ENCODE measurements at places on chromosomes 4 and X.

GRCh38 chr4:141347684-141348083, 127.0 kb downstream of the ZNF330 start:
- DNase-seq, result no peak

GRCh38 chr4:40956721-40957255, 207.0 kb downstream of the NSUN7 start:
- no peak for DNase-seq

- peak; percentile 93 for DNase-seq
Measured at GRCh38 chrX:153794018-153794896, at the start of the genes IDH3G and SSR4. IDH3G (minus strand) TSS chrX:153794375; CDS start chrX:153794326, 49 bp downstream. SSR4 (plus strand) TSS chrX:153794668; CDS start chrX:153794688, 20 bp downstream.

DNA sequence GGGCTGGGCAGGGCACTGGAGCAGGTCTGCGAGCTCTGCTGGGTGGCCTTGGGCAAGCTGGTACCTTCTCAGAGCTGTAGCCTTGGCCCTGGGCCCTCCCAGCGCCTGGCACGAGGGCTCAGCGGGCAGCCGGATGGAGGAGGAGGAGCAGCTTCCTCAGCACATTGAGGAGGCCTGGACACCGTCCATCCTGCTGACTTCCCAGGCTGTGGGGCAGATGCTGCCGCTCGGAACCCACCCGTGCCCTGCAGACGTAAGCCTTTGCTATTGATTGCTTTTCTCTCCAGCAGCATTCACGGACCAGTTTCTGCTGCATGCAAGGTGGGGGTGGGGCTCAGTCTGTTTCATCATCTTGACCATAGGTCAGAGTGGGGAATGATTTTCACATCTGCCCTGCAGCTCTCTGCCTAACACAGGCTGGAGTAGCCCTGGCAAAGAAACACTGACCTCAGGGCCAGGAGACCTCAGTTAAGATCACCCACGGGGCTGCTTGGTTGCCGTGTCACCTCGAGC, 80.7 kb upstream of the PSAPL1 start:
- DNase-seq, result no peak

DNA sequence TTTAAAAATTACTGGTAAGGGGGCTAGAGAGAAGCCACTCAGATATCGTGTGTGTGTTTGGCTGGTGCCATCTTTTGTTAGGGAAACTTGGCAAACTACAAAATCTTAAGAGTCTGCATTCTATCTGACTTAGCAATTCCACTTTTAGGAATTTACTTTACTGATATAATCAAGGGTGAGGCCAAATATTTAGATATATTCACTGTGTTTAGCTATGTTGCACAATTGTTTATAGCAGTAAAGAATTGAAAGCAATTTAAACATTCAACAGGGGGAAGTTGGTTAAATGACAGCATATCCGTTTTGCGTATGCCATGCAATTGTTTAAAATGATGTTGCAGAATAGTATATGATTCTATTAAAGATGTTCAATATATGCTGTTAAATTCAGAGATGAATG, 6.4 kb upstream of the HERC3 start:
- DNase-seq, result no peak

DNA sequence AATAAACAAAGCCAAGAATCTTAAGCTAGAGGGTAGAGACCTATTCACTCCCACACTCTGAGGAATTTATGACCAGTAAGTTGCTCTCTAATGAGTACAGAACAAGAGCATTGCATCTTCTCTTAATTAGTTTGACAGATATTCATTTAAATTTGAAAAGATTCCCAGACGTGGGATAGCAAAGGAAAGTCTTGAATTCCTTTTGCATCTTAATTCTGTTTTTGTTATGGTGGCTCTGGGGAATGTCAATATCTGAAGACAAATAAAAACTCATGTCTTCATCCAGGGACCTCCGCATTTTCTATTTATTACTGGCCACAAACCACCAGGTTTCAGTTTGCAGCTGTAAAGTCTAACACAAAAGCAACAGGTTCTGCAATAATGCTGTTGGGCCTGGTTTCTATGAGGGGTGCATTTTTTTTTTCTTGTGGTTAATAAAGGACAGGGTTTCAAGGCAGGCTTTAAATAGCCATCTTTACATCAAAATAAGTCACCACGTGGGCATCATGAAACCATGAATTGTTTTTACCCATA, 172.3 kb downstream of the SHROOM3 start:
- no peak for DNase-seq

- no peak for DNase-seq
Measured at GRCh38 chr4:56127716-56128115, 179.0 kb downstream of the CEP135 start.

DNA sequence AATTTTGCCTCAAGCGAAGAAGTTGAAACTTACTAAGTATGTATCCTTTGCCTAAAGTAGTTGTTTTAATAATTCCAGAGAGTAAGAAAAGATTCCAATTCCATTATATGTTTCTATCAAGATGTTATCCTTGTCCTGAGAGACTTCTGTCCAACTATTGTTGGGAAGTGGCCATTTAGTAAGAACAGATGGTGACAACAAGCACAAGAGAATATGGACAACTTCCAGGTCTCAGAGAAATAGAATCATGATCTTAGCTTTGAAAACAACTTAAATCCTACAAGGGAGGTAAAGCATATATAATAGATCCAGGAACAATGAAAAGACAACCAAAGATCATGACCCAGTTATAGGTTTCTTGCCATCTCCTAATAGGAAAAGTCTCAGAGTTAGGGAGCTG, 486.6 kb upstream of the PCDH10 start:
- DNase-seq, result no peak

DNA sequence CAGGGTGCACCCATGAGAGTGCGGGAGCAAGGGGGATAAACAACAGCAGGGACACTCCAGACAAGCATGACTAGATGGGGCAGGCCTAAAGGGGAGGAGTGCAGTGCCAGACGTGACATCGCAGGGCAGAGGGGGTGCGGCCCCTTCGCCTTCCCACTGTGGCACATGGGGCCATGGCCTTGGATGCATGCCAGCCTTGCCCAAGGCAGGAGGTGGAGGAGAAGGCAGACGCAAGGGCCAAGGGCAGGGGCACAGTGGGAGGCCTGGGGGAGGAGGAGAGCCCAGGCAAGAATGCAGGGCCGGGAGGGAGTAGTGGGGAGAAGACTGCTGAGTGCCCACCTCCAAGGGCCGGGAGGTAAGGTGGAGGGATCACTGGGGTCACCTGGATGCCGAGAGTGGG, 21.6 kb downstream of the PNMA6E start:
- DNase-seq, result no peak

DNA sequence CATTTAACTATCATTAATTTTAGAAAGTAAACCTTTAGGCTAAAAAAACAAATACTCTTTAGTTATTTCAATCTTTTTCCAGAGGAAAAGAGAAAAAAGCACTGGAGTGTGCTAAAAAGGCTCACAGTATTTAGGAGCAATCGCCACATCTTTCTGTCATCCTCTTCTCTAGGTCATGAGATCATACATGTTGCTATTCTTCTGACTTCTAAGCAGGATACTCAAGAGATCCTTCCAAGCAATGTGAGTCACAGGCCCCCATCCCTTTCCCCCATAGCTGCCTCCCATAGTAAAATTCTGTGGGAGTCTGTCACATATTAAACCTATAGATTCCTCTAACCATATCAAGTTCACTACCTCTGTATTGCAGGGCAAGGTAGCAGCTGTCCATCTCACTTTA, 7.7 kb downstream of the EDNRA start:
- no peak for DNase-seq

GRCh38 chrX:104270916-104271512, 16.3 kb upstream of the ESX1 start:
- peak; percentile 20 for DNase-seq

DNA sequence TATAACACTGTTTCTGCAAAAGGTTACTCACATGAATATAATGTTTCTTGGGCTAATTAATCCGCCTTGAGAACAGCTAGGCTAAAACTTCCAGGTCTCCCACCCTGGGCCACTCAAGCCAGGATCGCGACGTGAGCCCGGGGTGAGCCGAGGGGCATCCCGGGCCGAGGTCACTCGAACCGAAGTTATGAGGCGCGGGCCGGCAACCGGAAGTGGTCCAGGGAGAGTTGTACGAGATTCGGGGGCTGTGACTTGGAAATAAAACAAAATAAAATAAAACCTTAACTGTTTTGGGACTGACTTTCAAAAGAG, 317 bp downstream of the CMC4 start:
- peak; percentile 32 for DNase-seq

GRCh38 chrX:14094191-14094590, 64.5 kb upstream of the GEMIN8 start:
- no peak for DNase-seq

DNA sequence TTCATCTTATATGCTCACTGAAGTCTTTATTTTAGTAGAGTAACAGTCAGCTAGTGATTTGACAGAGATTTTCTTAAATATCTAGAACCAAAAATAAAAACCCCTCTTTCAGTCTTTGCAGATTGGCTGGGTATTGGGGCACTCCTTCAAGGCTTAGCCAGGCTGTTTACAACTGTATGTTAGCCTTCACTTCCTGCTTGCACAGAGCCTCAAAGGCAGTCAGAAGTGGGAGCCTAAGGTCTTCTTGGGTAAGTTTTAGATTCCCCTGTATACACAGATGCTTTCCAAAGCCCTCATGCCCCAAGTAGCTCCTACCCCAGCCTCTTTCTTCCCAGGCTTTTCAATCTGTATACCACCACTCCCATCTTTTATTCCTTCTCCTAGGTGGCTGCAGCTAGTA, 136.1 kb upstream of the STIM2 start:
- DNase-seq, result no peak

DNA sequence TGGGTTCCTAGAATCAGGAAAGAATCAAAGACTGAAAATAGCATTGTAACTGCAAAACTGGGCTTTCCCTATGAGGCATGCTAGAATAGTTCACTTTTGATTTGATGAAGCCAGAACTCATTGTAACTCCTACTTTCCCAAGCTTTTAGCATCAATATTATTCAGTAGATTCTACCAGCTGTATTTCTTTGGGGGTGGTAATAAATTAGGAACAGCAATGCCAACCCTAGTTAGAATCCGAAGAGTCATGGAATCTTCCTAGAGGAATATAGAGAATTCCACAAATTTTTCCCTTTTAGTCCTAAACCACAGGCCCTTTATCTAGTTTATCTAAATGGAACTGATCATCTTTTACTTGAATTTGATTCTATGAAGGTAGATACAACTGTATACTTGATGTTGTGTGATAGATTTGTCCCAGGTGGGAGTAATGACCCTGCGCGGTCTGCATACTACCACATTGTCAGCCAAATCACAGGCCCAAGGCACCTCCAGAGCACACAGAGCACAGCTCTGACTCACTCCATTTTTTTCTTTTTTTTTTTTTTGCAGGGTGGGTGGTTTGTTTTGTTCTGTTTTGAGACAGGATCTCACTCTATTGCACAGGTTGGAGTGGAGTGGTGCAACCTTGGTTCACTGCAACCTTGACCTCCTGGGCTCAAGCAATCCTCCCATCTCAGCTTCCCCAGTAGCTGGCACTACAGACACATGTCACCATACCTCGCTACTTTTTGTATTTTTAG, 66.6 kb downstream of the EDNRA start:
- DNase-seq, result no peak

- DNase-seq, result no peak
Measured at GRCh38 chr4:165756836-165757235, 116.2 kb upstream of the TLL1 start.

DNA sequence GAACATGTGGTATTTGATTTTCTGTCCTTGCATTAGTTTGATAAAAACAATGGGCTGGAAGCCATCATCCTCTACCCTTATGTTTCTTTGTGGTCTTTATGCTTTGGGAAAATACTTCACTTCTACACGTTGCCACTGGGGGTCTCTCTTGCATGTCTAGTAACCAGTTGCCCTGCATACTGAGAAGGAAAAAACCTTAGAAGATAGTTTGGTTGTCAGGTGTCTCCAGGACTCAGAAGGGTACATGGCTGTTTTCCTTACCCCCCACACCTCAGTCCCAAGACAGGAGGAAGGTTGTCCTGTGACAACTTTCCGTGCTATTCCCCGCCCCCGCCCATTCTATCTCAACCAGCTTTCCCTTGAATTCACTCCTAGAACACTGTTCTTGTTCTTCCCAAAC, 62.1 kb upstream of the LANCL3 start:
- peak; percentile 5 for DNase-seq

- DNase-seq, result no peak
Measured at GRCh38 chr4:88138561-88138960, 19.9 kb downstream of the ABCG2 start.

GRCh38 chr4:37452952-37453280, 208.4 kb downstream of the NWD2 start:
- DNase-seq, result peak; percentile 81

- no peak for DNase-seq
Measured at GRCh38 chr4:176339936-176340761, 20.4 kb downstream of the SPCS3 start.

DNA sequence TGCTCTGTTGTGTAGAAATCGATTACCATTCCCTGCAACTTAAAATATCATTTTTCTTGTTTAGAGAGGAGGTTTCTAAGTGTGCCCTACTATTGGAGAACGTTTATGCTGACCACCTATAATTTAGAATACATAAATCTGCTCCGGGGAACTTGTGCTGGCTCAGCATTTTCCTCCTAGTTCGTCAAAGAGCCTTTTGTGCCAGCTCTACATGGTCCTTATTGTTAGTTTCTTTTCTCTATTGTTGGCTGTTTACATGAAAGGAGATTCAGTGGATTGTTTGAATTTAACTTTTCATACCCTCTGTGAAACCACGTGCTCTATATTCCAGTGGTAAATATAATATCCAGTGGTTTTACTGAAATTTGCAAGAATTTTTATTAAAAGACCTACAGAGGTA, 53.4 kb upstream of the ATP8A1 start:
- DNase-seq, result no peak

- DNase-seq, result no peak
Measured at GRCh38 chrX:28922106-28922505, 334.9 kb downstream of the IL1RAPL1 start.

DNA sequence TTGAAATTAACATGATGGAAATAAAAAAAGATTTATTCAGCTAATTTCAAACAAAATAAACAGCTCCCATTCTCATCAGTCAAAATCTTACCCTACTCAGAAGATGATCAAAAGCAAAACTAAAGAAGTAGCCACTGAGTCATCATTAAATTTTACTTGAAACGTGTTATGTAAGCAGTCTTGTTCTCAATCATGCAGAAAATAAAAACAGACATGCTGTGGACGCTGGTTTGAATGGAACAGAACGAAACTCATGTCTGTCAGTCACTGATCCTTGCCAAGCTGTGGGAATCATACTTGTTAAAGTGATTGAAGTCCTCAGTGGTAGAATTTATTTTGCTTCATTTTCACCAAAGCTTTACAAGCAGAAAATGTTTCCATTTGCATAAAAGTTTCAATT, 77.2 kb upstream of the TLR3 start:
- no peak for DNase-seq

GRCh38 chr4:664713-665231, 9.3 kb downstream of the ATP5ME start:
- DNase-seq, result no peak

DNA sequence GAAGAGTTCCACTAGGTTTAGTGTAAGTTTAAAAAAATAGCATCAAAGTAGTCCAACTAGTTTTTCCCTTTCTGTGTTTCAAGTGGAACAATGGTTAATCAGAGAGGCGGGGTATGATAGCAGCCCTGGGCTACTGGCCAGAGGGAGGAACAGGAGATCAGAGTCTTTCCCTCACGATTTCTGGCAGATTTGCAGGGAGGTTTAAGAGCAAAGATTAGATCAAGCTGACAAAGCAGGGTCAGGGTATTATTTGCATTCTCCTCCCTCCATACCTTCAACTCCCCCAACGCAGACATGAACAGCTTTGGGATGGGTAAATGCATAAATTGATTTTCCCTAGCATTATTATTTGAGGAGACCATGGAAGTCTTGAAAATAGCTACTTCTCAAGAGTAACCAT, 277.6 kb upstream of the DIAPH2 start:
- DNase-seq, result no peak

- no peak for DNase-seq
Measured at GRCh38 chr4:16676230-16676770, 222.1 kb downstream of the LDB2 start.
